ENCODE measurements at places on chromosomes 3 and 15.

DNA sequence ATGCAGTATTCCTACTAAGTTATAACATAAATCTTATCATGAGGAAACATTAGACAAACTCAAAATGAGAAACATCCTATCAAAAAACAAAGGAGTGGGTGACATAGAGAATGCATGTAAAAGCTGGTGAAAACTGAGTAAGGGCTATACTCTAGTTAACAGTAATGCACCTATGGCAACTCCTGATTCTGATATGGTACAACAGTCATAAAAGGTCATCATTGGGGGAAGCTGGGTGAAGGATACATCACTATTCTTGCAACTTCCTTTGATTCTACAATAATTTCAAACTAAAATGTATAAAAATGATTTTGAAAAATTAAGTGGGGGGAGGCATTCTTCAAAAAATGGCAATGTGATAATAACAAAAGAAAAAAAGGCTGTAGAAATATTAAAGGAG is 6.8 kb downstream of the PIK3R4 start:
- no peak for DNase-seq

DNA sequence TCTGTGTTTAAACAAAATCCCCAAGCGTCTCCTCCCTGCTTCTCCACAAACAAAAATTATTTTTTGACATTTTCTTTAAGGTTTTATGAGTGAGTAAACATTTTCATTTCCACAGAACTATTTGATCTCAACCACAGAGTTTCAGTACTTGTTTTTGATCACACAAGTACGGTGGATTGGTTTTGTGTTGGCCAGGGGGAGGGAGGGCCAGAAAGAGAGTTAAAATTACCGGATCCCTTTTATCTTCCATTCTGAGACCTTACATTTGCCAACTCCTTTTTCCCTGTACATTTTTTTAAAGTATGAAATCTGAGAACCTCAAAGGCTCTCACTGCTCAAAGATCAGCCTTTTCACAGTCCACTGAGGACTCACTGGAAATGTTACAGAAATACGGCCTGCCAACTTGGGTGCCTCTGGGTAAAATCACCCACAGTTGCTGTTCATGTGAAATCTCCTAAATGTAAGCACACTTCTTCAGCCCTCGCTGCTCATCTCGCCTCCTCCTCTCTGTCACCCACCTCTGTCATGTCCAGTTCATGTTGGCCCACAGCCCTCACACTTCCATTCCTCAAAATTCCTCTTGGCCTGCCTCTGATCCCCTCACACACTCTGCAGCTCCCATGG is 1.7 kb downstream of the HOMER2 start:
- DNase-seq, result no peak

DNA sequence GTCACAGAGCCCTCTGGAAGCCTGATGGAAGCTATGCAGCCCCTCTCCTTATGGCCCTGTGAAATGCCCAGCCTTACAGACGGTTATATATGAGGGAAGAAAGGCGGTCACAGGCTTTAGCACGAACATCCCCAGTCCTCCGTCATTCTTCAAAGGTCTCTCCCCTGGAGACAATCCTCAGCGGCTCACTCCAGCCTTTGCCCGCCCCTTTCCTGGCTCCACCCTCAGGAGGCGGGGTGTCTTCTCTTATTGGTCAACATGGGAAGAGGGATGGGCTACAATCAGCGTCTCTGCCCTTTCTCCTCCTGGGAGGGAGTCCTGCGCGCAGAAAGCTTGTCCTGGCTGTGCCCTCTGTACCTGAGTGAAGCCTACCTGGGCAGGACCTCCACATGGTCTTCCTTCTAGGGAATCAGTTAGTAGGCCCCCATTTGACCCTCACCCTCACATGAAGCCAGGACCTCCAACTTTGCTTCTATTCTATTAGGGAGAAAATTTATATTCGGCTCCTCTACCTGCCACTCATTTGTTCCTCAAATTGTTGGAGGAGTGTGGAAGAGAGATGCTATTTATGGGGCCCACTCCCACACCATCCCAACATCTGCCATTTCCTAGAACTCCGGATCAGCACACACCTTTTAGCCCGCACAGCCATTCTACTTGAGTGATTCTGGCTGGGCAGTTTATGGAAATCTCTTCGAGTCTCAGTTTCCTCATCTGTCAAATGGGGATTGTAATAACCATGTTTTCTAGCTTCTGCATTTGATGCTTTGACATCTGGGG is 112.9 kb upstream of the SLC6A11 start:
- no peak for DNase-seq

GRCh38 chr3:144105542-144105941 is 133.9 kb downstream of the DIPK2A start:
- DNase-seq, result no peak

- DNase-seq, result no peak
These were observed 139.5 kb upstream of the RBMS3 start for GRCh38 chr3:29141197-29141917.

DNA sequence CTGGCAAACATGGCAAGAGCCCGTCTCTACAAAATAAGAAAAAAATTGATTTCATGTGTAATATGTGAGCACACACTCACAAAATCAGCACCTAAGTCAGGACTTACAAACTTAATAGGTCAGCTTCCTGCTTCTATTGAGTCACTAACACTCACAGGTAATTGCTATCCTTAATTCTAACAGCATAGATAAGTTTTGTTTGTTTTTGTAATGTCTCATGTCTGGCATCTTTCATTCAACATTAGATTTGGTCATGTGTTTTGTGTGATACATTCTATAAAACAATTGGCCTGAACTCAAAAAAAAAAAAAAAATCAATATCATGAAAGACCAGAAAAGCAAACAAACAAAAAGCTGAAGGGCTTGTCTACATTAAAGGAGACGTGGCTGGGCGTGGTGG is 564.7 kb downstream of the AGBL1 start:
- DNase-seq, result no peak

GRCh38 chr3:153144779-153145178 is 17.2 kb upstream of the RAP2B start:
- DNase-seq, result no peak

DNA sequence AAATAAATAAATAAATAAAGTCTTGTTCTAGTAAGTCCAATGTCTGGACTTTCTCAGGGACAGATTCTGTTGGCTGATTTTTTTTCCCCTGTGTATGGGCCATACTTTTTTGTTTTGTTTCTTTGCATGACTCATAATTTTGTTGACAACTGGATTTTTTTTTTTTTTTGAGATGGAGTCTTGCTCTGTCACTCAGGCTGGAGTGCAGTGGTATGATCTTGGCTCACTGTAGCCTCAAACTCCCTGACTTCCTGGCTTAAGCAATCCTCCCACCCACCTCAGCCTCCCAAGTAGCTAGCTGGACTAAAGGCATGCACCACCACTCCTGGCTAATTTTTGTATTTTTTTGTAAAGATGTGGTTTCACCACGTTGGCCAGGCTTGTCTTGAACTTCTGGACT is 38.9 kb downstream of the TICRR start:
- no peak for DNase-seq

GRCh38 chr3:59660852-59661625 is 611.2 kb upstream of the CFAP20DC start:
- no peak for DNase-seq
